Stimulated activated CD8-positive, alpha-beta memory T cell treated with anti-CD3 and anti-CD28 coated beads, Interleukin-15, amount 100 ng/mL, for 1 hour (primary cell): ENCODE measurements at places on chromosomes 4 and X.

DNA sequence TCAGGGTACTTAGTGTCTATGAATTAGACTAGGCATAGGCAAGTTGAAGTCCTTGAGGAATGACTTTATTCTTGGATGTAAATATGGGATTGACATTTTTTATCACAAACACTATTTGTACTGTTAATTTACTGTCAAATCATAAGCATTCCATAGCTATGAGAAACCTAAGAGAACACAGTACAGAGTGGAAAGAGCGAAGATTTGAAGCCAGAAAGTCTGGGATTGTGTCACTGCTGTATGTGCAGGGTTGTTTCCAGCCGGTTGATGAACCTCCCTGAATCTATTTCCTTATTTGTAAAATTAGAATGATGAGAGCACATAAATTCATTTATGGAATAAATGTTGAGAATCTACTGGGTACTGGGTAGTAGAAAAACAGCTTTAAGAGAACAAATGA is 14.4 kb upstream of the KLHL5 start:
- no peak for DNase-seq

- no peak for DNase-seq
These were observed 5.0 kb upstream of the SDAD1 start for GRCh38 chr4:75995727-75996126.

DNA sequence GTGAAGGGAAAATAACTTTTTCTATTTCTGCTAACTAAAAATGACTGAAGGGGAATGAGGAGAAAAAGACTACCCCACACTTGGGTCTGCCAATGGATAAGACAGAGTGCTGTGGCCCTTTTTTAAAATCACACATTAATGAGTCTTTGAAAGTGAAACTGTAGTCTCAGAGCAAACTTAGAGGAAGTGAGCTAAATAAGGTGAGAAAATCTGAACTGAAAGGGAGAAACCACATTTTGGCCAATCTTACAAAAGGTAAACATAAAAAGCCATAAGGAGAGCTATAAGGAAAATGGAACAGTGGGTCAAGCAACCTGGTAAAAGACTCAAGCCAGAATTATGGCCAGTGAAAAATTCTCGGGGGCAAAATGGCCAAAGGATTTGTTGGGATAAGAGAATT is 755.1 kb upstream of the IGFBP7 start:
- DNase-seq, result no peak

DNA sequence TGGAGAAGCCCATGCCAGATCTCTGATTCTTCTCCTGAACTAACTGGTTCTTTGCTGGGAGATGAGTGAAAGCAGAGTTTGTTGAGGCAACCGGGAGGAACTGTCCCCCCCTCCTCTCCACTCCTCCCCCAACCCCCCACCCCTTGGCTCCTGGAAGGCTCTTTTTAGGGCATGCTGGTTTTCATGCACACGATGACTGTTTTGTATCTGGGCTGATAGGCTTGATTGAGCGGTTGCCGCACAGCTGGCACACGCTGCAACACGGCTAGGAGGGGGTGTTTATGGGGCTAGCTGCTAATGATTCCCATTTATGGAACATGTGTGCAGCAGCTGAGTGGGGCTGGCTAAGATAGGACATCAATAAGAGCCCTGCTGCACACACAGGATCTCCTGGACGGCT is 137.2 kb downstream of the SMIM20 start:
- DNase-seq, result no peak

- DNase-seq, result no peak
These were observed 573.8 kb upstream of the NDST4 start for GRCh38 chr4:115687052-115687755.

DNA sequence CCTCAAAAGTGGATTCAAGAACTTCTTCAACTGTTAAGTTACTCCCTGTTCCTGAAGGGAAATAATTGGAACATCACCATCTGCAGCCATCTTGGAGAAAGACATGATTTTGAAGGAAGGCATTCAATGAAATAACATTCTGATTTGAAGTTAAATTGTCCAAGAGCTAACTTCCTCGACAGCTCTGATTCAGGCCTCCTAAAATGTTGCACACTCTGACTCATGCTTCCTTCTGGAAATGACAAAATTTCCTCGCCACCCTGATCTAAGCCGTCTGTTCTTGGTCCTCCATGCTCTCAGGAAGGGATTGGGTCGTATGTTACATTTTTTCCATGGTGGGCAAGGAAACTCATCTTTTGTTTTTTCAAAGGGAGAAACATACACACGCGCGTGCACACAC is 496.9 kb upstream of the DIPK2B start:
- no peak for DNase-seq

- no peak for DNase-seq
These were observed 1.5 kb downstream of the COX18 start for GRCh38 chr4:73067971-73068394.

DNA sequence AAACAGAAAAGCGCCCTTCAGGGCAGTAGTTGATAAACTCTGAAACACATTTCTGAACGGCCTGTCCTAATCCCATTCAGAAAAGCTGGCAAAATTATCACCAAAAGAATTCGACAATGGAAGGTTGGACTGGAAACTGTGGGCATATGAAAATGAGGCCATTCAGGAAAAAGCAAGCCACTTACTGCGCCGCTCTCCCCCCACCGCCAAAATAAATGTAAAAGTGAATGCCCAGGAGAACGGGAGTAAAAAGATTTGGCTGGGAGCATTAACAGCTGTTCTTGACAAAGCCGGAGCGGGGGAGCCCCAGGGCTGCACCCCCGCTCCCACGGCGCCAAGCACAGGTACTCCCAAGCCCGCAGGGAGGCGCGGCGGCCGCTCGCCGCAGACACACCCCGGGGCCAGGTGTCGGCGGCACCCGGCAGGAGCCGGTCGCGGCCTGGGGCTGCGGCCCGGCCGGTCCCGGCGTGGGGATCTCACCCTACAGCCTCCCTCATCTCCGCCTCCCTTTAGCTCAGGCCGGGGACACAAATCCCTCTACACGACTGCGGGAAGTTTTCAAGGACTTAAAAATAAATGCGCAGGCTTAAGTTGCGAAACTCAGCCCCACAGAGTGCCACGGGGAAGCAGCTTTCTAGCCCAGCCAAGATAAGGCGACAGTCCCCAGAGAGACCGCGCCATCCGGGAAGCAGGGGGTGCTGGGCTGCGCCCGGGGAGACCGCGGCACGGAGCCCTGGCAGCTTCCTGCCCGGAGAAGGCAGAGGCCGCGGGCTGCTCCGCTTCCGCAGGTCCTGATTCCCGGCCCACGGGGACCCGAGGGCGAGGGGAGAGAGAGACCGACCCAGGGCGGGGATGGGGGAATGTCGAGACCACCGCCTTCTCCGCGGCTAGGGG is 593 bp downstream of the SH3RF1 start:
- no peak for DNase-seq

GRCh38 chr4:48275247-48275646 is 5.6 kb upstream of the TEC start:
- DNase-seq, result no peak

GRCh38 chr4:176443646-176444409 is 124.1 kb downstream of the SPCS3 start:
- no peak for DNase-seq

GRCh38 chr4:124019749-124020549 is 623.4 kb downstream of the SPRY1 start:
- no peak for DNase-seq

- DNase-seq, result no peak
These were observed 76.2 kb upstream of the PLAC1 start for GRCh38 chrX:134734466-134734952.

GRCh38 chr4:181793096-181793495 is 450.1 kb upstream of the TENM3 start:
- DNase-seq, result no peak

GRCh38 chr4:63898961-63899360 is 510.3 kb downstream of the TECRL start:
- DNase-seq, result no peak

GRCh38 chrX:48754238-48754637 is 7.3 kb upstream of the GLOD5 start:
- DNase-seq, result no peak

- DNase-seq, result no peak
These were observed 45.3 kb downstream of the MAP7D3 start for GRCh38 chrX:136205882-136206380.

- no peak for DNase-seq
These were observed 884 bp downstream of the IDH3G start for GRCh38 chrX:153793291-153793690.

DNA sequence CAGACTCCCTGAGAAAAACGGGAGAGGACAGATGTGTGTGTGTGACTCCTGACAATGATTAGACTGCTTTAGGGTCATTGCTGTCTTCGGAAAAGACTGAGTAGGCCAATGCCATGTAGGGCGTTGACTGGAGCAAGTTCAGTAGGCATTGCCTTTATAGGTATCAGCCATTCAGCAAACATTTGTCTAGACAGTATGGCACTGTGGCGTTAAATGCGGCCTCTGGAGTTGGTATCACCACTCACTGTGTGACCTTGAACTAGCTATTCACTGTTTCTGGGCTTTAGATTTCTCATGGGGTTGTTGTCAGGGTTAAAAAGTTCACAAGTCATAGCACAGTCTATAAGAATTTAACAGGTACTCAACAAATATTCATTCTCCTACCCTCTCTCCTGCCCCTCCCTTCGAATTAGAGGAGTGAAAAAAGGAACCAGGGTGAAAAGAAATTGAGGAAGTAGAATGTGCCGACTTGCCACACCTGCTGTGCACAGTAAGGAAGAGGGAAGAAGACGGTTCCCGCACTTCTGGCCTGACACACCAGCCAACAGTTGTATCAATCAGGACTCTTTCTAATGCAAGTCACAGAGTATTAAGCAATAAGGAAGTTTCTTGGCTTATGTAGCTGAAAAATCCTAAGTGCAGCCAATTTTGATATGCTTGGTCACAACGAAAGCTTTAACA is 83.2 kb upstream of the PLAC8 start:
- DNase-seq, result no peak

DNA sequence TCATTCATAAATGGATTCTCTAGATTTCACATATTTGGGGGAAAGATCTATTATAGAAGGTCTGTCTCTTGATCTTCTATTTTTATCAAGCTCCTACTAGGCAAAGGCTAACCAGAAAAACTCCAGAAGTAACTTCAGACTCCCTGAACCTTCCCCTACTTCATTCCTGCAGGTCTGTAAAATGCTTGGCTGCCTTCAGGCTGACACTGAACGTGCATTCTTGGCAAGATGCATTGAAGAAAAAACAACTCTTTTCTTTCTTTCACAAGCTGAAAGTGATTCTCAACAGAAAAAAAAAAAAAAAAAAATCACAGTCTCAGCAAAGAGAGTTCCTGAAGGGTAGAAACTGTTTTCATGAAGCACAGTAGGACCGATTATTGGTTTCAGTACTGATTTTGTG is 12.7 kb downstream of the OPHN1 start:
- no peak for DNase-seq

DNA sequence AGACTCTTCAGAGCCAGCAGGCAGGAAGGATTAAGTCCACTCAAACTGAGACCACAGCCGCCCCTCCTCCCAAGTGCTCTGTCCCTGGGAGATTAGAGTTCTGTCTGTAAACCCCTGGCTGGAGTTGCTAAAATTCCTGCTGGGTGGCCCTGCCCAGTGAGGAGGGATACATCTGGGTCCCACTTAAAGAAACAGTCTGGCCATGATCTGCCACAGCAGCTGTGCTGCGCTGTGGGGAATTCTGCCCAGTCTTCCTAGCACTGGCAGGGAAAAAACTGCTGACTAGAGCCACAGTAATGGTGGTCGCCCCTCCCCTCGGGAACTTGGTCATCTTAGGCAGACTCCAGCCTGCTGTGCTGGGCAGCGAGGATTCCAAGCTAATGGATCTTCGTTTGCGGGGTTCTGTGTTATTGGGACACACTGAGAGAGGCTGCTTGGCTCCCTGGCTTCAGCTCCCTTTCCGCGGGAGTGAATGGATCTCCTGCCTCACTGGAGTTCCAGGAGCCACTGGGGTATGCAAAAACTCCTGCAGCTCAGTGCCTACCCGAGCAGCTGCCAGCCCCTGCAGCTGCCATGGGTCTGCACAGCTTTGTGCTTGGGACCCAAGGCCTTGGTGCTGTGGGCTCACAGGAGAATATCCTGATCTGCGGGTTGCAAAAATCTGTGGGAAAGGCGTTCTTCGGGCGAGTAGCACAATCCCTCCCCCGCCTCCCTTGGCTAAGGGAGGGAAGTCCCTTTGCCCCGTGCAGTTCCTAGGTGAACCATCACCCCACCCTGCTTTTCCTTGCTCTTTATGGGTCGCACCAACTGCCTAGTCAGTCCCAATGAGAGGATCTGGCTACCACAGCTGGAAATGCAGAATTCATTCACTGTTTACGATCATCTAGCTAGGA is 15.7 kb downstream of the ZXDB start:
- no peak for DNase-seq

GRCh38 chrX:19496711-19497110 is 18.6 kb downstream of the MAP3K15 start:
- no peak for DNase-seq

GRCh38 chr4:163243297-163243981 is 76.7 kb upstream of the NAF1 start:
- no peak for DNase-seq
